Osteoblast (primary cell): ENCODE measurements at places on chromosomes 2 and 18.

GRCh38 chr2:23200787-23201114 lies 184.2 kb upstream of the KLHL29 start:
- H3K27ac ChIP-seq = no peak overlapping the region
- no peaks in the 10 kb centered on the region for H3K27me3 ChIP-seq
- H3K4me3 ChIP-seq = no peak overlapping the region
- no peaks in the 10 kb centered on the region for H3K36me3 ChIP-seq
- no peak for DNase-seq
- no peaks in the 10 kb centered on the region for H3K4me1 ChIP-seq

DNA sequence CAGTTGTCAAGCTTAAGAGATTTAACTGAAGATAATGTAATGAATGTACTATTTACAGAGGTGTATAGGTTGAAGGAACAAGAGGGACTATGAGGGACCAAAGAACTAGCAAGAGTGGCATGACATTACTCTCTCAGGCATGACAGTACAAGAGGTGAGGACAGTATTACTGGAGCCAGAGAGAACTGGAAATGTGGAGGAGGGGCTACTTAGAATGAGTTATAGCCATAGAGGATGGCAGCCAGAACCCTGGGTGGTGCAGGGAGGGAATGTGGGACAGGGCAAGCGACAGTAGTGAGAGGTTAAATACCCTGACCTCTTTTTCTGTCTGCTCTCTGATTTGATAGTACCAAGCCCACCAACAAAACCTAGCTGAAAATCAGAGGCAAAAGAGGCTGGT lies 122.6 kb upstream of the UGP2 start:
- H3K4me3 ChIP-seq = no peak overlapping the region
- no peaks in the 10 kb centered on the region for H3K36me3 ChIP-seq
- no peak overlapping the region for H3K27ac ChIP-seq

DNA sequence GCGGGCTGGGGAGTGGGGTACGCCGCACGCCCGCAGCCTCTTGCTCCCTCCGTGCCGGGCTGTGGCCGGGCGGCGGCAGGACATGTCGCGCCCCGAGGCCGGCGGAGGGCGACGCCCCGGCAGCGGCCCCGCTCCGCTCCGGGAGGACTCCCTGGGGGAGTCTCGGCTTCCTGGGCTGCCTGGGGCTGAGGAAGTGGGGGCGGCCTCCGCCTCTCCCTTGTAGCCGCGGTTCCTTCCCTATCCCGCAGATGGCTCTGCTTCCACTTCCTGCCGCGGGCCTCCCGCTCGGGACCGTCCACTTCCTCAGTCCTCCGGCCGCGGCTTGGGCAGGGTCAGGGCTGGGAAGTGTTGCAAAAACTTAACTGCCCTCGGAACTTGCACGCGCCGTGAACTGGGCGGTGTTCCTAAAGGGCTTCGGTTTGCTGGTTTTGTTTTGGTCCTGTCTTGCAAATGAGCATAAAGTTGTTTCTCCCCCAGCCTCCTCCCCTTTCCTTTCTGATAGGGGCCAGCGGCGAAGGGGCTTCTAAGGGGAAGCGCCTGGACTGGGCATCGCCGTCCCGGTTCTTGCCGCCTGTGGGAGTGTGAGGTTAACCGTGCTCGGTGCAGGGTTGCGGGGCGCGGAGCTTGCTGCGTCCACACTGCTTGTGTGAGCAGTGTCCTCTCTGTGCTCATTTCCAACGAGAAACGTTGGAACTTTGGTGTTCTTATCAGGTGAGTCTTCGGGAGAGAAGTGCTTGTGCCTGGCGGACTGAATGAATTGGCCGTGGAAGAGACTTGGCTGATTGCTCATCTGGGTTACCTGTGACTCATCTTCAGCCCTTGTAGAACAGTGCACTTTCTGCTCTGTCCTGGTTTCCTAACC lies 600 bp downstream of the RALB start:
- no peaks in the 10 kb centered on the region for H3K27me3 ChIP-seq
- H3K27ac ChIP-seq = peak overlapping the region; percentile 71
- H3K4me1 ChIP-seq = peaks cover 21% of the 10 kb centered on the region
- no peaks in the 10 kb centered on the region for H3K36me3 ChIP-seq
- peak; percentile 98 for DNase-seq

- no peaks in the 10 kb centered on the region for H3K27me3 ChIP-seq
- no peak overlapping the region for H3K27ac ChIP-seq
- no peaks in the 10 kb centered on the region for H3K4me1 ChIP-seq
Observed at GRCh38 chr2:128606837-128607236, 288.2 kb upstream of the HS6ST1 start.

DNA sequence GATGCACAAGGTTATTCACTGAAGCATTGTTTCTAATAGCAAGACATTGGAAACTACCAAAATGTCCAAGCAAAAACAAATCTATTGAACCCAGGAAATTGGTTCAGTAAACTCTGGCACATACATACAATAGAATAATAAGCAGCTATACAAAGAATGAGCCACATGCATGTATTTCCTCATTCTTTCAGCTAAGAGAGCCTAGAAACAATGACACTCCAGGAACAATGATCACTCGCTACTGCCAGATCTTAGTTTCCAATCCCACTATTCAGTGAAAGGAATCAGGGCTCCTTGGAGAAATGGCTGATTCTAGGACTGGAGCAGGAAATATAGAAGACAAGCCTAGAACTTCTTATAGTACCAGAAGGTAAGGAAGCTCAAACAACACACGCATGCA lies 221.9 kb upstream of the AGAP1 start:
- H3K36me3 ChIP-seq = no peaks in the 10 kb centered on the region
- H3K4me1 ChIP-seq = peaks cover 36% of the 10 kb centered on the region
- no peaks in the 10 kb centered on the region for H3K27me3 ChIP-seq
- H3K27ac ChIP-seq = no peak overlapping the region
- no peak overlapping the region for H3K4me3 ChIP-seq

GRCh38 chr2:161207941-161208340 lies 47.7 kb downstream of the TANK start:
- H3K27ac ChIP-seq = peak overlapping the region; percentile 17
- no peak overlapping the region for H3K4me3 ChIP-seq
- peaks cover 27% of the 10 kb centered on the region for H3K4me1 ChIP-seq
- H3K36me3 ChIP-seq = peaks cover 28% of the 10 kb centered on the region
- no peak for DNase-seq
- H3K27me3 ChIP-seq = no peaks in the 10 kb centered on the region

GRCh38 chr18:64659196-64659595 lies 510.3 kb upstream of the LINC00305 start:
- no peak overlapping the region for H3K4me3 ChIP-seq
- H3K36me3 ChIP-seq = no peaks in the 10 kb centered on the region
- DNase-seq = no peak
- no peaks in the 10 kb centered on the region for H3K27me3 ChIP-seq
- H3K27ac ChIP-seq = no peak overlapping the region

GRCh38 chr2:108082978-108083377 lies 96.7 kb downstream of the SLC5A7 start:
- H3K4me3 ChIP-seq = no peak overlapping the region
- H3K4me1 ChIP-seq = no peaks in the 10 kb centered on the region
- no peaks in the 10 kb centered on the region for H3K27me3 ChIP-seq
- no peak overlapping the region for H3K27ac ChIP-seq
- DNase-seq = no peak

DNA sequence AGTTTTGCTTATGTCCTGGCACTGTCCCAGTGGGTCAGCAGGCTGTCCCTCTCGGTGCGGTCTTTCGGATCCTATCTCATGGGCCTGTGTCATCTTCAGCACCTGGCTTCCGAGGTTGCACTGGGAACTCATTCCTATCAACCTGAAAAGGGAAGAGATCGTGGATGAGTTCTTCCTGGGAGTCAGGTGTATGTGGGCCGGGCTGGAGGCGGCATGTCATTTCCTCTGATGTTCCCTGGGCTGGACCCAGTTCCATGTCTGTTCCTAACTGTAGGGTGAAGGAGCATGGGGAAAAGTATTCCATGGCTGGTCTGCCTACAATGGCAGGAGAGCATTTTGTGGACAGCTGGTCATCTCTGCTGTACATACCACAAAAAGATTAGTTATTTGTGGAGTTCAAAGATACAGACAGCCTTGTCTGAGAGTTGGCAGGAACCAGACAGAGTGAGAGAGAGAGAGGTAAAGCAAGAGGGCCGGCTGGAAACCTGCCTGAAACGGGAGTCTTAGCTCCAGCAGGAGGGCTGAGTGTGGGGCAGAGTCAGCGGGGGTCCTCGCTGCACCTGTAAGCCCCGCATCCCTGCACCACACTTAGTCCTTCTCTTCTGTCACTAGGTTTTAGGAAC lies 25.2 kb downstream of the FAM228A start:
- H3K4me3 ChIP-seq = no peak overlapping the region
- peaks cover 9% of the 10 kb centered on the region for H3K36me3 ChIP-seq
- H3K27ac ChIP-seq = no peak overlapping the region
- no peak for DNase-seq
- no peaks in the 10 kb centered on the region for H3K27me3 ChIP-seq
- H3K4me1 ChIP-seq = no peaks in the 10 kb centered on the region

DNA sequence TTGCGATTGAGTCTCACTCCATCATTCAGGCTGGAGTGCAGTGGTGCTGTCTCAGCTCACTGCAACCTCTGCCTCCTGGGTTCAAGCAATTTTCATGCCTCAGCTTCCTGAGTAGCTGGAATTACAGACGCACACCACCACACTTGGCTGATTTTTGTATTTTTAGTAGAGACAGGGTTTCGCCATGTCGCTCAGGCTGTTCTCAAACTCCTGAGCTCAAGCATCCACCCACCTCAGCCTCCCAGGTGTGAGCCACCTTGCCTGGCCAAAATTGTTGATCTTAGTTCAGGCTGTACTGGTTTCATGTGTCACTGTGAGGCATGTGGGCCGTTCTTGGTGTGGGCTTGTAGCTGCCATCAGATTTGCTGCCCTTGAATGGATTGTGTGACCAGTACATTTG lies 18.1 kb downstream of the CD8A start:
- peaks cover 6% of the 10 kb centered on the region for H3K36me3 ChIP-seq
- H3K27me3 ChIP-seq = no peaks in the 10 kb centered on the region
- no peak overlapping the region for H3K4me3 ChIP-seq
- no peak overlapping the region for H3K27ac ChIP-seq
- H3K4me1 ChIP-seq = no peaks in the 10 kb centered on the region

GRCh38 chr2:134002391-134002790 lies 251.5 kb upstream of the MGAT5 start:
- H3K27me3 ChIP-seq = peaks cover 3% of the 10 kb centered on the region
- H3K27ac ChIP-seq = no peak overlapping the region
- H3K4me3 ChIP-seq = no peak overlapping the region
- H3K4me1 ChIP-seq = no peaks in the 10 kb centered on the region
